Activated CD4-positive, alpha-beta T cell treated with anti-CD3 and anti-CD28 coated beads, Interleukin-2, amount 10 ng/mL, durations not matched to agents 7 days and 5 days (primary cell): ENCODE measurements at places on chromosomes 16 and 17. TPM values are rescaled to one million over a fixed set of nuclear protein-coding genes. Genes with fewer than 3 reads are reported as not detected.

Gene HID1
- 0.44 TPM for total RNA-seq

Gene RAP1GAP2
- 37.3 TPM for total RNA-seq

Gene TPSB2
- total RNA-seq = not detected

Gene TMEM100
- total RNA-seq = not detected

Gene GPRC5C
- not detected for total RNA-seq

Gene SPNS2
- total RNA-seq = 0.29 TPM
